BE2C (cell line): ENCODE measurements at places on chromosomes 7 and 10.

GRCh38 chr7:30598121-30598876 is 3.6 kb downstream of the GARS1 start:
- no peak for DNase-seq

DNA sequence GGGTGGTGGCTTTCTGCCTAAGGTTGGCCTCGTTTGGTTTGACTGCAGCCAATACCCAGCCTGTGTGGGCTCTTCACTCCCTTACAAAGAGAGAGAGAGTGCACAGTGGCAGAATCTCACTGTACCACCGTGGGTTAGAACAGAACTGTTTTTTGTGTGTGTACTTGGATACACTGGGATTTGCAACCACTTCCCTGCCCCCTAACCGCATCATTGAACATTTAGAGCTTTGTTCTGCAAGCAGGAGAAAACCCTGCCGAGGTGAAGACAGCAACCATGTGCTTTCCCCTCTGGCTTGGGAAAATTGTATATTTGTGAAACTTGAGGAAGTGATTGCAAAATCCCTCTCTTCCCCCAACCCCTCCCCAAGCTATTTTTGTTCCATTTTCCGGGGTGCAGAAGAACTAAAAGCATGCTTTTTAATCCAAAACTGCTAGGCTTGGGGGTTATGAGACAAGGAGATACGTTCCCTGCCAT is 201.2 kb downstream of the TCF7L2 start:
- DNase-seq = no peak

DNA sequence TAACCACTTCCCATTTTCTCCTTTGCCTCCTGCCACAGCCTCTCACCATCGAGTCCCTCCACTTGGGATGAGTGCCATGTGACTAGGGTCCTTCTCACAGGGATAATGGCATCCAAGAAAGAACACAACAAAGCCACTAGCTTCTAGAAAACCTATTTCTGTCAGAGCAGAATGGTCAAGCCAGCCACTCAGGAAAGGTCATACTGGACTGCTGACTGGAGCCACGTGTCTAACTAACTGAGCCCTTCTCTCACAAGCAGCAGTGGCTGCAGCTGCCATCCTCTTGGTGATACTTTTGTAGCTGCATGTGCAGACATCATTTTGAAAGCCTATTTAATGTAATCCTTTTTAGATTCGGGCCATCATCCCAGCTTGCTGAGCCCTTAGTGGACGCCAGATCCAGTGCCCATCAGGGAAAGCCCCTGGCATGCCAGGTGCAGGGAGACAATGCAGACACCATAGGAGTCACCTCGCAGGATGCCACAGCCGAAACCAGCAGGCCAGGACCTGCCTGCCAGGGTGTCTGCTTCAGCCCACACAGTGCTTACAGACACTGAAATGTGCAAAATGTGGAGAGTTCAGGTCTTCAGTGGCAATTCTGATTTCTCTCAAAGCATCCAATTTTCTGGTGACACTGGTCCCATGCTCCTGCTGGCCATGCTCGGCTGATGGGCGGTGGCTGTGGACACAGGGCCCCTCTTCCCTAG is 98.3 kb upstream of the DDC start:
- no peak for DNase-seq

GRCh38 chr10:4848356-4849041 is 22.5 kb downstream of the AKR1E2 start:
- DNase-seq = no peak

DNA sequence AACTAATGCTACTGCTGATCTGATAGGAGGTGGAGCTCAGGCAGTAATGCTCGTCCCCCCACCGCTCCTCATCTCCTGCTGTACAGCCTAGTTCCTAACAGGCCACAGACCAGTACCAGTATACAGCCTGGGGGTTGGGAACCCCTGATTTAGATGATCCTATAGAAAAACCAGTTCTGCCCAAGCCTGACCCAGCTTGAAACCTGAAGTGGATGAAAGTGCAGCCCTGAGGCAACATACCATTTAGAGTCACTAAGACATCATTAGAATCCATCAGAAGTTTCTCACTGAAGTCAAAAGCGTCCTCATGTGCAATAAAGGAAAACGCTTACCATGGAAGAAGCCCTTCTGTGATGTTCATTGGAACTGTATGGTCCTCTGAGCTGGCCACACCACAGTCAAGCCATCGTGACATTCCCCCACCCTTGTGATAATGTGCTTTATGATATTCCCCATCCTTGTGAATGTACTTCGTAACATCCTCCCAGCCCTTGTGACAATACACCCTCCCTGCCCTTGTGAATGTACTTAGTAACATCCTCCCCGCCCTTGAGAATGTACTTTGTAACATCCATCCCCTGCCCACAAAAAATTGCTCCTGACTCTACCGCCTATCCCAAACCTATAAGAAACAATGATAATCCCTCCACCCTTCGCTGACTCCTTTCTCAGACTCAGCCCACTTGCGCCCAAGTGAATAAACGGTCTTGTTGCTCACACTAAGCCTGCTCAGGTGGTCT is 65.9 kb upstream of the HECTD2 start:
- DNase-seq = no peak

DNA sequence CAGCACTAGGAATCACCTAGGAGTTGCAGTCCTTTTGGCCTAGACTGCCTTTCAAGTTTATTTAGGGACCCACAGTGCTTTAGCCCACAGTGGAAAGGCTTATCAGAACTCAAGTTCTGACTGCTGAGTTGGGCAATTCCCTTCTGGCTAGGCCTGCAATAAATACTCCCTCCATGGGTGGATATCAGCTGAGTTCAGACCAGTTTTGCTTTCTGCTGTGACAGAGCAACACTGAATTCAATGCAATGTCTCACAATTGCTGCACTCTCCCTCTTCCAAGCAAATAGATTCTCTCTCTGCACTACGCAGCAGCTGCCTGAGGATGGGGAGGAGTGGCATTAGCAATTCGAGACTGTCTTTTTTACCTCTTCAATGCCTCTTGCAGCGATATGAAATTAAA is 1153.3 kb downstream of the SORCS1 start:
- DNase-seq = no peak

- DNase-seq = peak; percentile 2
Measured at GRCh38 chr10:131841661-131842139, 59.1 kb upstream of the PPP2R2D start.

GRCh38 chr10:73875139-73875475 is 752 bp upstream of the CAMK2G start:
- DNase-seq = no peak

DNA sequence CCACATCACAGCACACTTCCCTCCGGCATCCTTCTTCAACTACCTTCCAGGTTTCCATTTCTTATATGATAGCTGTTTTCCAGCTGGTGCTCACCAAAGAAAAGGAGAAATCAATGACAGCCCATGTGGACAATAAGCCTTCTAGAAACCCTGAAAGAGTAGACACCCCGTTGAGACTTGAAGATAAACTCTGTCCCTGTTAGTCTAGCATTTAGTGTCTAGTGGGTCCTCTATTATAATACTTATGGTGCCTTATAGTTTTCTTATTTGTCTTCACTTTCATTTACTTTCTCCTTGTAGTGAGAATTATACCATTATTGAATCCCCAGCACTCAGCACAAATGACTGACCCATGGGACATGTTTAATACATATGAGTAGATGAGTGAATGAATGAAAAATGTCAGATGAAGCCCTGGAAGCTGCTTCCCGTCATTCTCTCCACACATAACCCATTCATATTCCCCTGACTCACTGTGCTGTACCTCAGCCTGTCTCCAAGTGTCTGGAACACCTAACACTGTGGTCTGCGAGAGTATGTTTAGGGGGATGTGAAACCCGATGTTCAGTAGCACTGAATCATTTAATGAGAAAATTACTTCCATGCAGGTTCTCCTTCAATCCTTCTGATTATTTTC is 377.6 kb downstream of the GPR158 start:
- DNase-seq = no peak

DNA sequence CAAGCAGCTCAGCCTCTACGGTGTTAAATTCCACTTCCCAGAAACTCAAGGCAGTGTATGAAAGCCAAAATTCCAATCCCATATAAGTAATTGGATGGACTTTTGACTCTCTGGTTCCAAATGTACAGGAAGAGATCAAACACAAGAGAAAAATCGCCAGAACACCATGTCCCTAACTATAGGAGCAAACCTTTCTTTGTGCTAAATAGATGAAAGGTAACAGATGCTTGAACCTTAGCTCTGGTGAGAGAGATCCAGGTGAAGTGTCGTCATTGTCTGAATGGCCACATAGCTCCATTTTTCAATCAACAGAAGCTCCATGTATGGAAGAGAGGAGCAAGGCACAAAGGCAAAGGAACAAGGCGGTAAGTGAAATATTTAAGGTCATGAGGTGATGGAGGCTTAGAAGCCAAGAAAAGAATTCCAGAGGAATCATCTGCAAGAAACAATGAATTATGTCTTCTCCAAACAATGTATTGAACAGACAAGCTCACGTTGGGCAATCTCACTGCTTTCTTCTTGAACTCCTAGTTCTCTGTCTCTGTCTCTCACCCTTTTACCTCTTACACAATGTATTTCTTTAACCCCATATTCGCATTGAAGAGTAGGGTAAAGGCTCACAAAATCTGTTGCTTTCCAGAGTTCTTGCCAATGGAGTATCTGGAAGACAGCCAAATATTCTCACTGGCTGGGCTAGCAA is 585.1 kb downstream of the GATA3 start:
- DNase-seq = no peak

DNA sequence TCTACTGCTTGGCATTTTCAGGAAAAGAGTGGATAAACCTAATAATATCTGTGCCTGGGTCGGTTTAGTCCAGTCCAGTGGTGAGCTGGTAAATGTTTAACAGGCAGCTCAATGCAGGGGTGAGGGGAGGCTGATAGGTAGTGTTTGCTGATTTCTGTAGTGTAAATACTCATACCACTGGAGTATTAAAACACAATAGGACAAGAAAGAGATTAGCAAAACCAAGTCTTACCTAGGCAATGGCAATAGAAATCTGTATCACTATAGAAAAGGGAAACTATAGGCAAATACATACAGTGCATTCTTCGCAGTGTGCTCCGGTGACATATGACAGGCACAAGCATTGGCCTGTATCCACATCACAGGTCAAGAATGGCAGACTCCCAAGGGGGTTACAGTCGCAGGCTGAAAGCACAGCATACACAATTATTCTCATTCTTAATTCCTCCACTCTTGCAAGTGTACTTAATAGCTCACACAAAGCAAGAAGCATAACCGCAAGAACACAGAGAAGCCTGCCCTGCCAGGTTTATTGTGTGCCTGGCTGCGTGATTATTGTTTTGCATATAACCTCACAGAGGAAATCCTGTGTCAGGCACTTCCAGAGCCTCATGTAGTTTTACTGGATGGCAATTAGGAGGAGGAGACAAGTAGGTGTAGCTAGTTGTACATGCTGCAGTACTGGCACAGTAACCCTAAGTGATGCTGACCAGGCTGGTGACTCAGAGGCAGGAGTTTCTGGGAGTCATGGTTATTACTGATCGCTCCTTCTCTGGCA is 35.0 kb downstream of the LAMB4 start:
- peak; percentile 58 for DNase-seq

DNA sequence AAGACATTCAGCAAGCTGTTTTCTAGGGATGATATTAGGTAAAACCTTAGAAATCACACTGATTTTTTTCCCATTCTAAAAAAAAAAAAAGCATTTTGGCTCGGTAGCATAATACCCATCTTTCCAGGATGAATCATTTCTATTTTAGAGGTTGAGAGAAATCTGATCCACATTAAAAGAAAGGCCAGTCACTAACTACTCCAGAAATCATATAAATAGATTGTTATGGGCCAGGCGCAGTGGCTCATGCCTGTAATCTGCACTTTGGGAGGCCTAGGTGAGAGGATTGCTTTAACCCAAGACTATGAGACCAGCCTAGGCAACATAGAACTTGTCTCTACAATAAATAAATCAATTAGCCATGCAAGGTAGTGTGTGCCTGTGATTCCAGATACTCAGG is 164.3 kb downstream of the BAMBI start:
- no peak for DNase-seq

GRCh38 chr10:90889636-90890035 is 17.9 kb downstream of the RPP30 start:
- no peak for DNase-seq

- no peak for DNase-seq
Measured at GRCh38 chr10:103580011-103580410, 86.5 kb downstream of the NEURL1 start.

DNA sequence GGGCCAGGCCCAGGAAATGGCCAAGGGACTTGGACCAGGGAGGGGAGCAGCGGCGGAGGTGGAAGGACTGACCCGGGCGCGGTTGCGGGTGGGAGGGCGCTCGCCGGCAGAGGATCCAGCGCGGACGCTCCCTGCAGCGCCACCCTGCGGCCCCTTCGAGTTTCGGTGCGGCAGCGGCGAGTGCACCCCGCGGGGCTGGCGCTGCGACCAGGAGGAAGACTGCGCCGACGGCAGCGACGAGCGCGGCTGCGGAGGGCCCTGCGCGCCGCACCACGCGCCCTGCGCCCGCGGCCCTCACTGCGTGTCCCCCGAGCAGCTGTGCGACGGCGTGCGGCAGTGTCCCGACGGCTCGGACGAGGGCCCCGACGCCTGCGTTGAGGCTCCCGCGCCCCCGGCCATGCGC is 16.8 kb upstream of the ZNF467 start:
- DNase-seq = no peak

- DNase-seq = no peak
Measured at GRCh38 chr7:128307061-128307460, 36.6 kb downstream of the RBM28 start.

DNA sequence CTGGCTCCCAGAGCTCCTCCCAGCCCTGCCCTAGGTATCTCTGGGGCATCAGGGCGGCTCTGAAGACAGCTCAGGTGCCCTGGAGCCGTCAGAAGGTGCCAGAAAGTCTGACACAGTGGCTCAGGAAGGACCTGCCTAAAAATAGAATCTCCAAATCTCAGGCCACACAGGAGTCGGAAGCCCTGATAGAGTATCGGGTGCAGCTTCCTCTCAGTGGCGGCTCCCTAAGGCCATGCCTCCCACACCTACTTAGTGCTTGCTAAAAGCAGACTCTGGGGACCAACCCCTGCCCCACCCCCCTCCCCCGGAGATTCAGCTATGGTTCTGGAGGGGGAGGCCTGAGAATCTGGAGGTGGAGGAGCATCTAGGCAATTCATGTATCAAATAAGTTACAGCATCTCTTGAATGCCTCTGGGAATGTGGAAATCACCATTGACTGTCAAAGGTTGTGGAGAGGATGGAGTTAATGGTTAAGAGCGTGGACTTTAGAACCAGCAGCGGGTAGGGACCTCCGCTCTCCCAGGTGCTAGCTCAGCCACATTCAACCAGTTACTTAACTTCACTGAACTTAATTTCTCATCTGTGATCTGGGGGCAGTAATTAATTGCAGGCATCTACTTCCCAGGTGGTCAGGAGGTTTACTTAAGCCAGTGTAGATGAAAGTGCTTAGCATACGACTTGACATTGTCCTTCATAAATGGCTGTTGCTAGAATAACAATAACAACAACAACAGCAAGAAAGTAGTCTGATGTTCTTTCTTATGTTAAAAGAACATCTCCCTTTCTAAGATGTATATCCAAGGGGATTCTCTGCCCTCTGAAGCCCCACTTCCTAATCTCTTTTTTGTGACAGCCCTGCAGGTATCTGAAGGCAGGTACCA is 38.6 kb upstream of the MXI1 start:
- DNase-seq = no peak

GRCh38 chr7:13198036-13198435 is 510.6 kb downstream of the ARL4A start:
- DNase-seq = no peak

GRCh38 chr7:3559278-3559677 is 258.2 kb downstream of the SDK1 start:
- no peak for DNase-seq

- no peak for DNase-seq
Measured at GRCh38 chr7:150897502-150898474, 45.5 kb downstream of the AOC1 start.

- DNase-seq = no peak
Measured at GRCh38 chr10:21510241-21511094, 15.0 kb downstream of the SKIDA1 start.
